ENCODE measurements at places on chromosomes 5 and 9. TPM values are rescaled to one million over a fixed set of nuclear protein-coding genes. Genes with fewer than 3 reads are reported as not detected.

Gene CXXC5
- 56.0 TPM for total RNA-seq

Gene BARHL1
- not detected for total RNA-seq

Gene RNF44
- 25.7 TPM for total RNA-seq

Gene ZNF346
- total RNA-seq = 34.8 TPM

- peak; percentile 11 for DNase-seq
Measured at GRCh38 chr5:8756498-8757084, 789.3 kb downstream of the SEMA5A start.

DNA sequence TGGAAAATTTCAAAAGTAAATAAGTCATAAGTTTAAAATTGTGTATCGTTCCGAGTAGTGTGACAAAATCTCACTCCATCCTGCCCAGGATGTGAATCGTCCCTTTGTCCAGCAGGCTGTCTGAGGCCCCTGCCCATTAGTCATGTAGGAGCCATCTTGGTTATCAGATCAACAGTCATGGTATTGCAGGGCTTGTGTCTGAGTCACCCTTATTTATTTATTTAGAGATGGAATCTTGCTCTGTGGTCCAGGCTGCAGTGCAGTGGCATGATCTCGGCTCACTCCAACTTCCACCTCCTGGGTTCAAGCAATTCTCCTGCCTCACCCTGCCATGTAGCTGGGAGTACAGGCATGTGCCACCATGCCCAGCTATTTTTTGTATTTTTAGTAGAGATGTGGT lies 30.2 kb downstream of the ITGA2 start:
- no peak for DNase-seq

- DNase-seq = no peak
Measured at GRCh38 chr5:149576021-149576420, 5.3 kb upstream of the ARHGEF37 start.

All from thyroid gland (tissue), 4 donors.